ENCODE measurements at places on chromosomes 2 and 18. TPM values are rescaled to one million over a fixed set of nuclear protein-coding genes. Genes with fewer than 3 reads are reported as not detected.

The AKAIN1 gene
- not detected for total RNA-seq

The AQP12A gene
- not detected for total RNA-seq

The BMP10 gene
- not detected for total RNA-seq

The RNF152 gene
- total RNA-seq, result 33.3 TPM

The LIPT1 gene
- 8.0 TPM for total RNA-seq

The UGT1A10 gene
- not detected for total RNA-seq

The SERPINB4 gene
- total RNA-seq, result not detected
